ENCODE measurements at places on chromosomes 2 and 18. TPM values are rescaled to one million over a fixed set of nuclear protein-coding genes. Genes with fewer than 3 reads are reported as not detected.
A peak's percentile ranks its signal among the peaks of the same experiment; 100 is the strongest.

DNA sequence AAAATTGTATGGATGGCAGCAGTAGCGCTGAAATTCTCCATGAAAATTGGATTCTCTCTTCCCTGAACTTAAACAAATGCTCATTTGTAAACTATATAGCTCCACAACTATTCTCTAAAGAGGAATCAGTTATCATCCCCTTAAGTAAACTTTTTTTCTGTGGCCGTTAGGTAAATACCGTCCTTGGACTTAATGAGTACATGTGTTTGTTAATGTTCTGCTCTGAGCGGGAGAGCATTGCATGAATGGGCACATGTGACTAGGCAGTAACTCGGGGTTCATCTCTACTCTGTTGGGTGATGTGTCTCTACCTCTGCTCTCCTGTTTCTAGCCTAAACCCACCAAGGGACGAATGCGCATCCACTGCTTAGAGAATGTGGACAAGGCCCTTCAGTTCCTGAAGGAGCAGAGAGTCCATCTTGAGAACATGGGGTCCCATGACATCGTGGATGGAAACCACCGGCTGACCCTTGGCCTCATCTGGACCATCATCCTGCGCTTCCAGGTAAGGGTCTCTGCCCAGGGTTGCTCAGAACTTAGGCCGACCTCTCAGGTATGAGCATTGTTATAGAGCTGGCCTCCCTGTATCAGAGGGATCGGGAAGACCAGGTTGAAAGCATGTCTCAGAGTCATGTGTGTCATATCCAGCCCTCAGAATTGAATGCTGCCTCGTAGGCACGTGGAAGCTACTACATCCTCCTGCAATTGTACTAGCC is 111.5 kb upstream of the EML6 start:
- DNase-seq = no peak

DNA sequence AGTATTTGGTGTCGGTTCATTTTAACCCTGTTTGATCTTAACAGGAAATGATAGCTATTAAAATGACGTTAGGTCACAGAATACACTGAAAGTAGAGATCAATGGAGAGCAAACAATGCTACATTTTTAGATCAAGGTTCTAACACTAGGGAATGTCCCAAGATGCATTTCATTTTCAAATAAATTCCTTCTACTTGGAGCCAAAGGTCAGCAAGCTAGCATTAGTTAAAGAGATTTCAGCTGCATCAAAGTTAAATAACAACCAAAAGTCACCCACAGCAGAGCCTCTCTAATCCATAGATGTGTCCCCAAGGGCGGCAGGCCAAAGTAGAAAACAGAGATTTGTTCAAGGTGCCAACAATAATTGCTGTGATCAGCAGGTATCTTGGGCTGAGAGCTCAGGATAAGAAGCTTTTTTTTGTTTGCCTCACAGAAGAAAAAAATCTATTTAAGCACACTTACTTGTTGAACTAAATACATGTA is 1233.6 kb upstream of the TMEFF2 start:
- no peak for DNase-seq

CYB5A gene
- 22.8 TPM for total RNA-seq

GRCh38 chr18:46097431-46097800 is 680 bp downstream of the ATP5F1A start:
- peak; percentile 50 for DNase-seq

DNA sequence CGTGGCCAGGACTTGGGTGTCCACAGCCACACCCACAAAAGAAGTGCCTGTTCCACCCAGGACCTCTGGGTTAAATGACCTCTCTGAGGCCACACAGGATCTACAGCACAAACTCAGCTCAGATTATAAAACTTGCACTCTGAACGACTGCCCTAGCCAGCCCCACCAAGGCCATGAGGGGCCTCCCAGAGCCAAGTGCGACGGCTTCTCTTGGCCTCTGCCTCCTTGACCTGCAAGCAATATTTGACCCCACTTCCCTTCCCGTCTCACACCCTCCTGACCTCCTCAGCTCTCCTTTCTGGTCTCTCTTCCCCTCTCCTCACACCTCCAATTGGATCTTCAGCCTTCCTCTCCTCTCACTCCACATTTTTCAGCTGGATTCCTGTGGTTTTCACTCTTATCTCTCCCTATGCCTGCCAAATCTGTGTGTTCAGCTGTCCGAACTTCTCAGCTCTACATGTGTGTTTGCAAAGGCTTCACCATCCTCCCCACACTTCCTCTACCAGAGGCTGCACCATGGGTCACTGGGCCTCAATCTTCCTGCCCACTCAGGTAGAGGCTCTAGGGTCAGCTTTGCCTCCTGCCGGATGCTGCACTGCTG is 25.3 kb upstream of the STEAP3 start:
- no peak for DNase-seq

RIT2 gene
- not detected for total RNA-seq

HRH4 gene
- total RNA-seq = 1.1 TPM
